ENCODE measurements at places on chromosomes 12 and 14. TPM values are rescaled to one million over a fixed set of nuclear protein-coding genes. Genes with fewer than 3 reads are reported as not detected.

- no peak for DNase-seq
These were observed 114.4 kb downstream of the PRICKLE1 start for GRCh38 chr12:42475106-42475505.

DNA sequence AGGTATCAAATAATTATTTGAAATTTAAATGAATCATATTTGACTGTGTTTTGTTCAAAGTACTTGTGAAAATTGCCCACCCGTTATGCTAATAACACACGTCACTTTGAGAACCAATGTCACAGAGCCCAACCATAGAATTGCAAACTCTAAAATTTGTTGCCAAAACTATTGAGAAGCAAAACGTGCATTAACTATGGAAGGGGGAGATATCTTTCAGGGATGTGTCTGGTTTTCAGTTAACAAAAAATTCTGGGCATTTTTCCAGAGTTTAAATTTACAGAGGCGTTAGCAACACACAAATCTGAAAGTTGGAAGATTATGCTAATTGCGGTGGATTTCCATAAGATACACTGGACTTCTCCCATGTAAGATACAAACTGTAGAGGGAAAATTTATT lies 371.8 kb upstream of the E2F7 start:
- no peak for DNase-seq

- DNase-seq, result no peak
These were observed 118.8 kb upstream of the DIO3 start for GRCh38 chr14:101442451-101442850.

Gene PTGES3
- 185 TPM for polyA plus RNA-seq

- peak; percentile 78 for DNase-seq
These were observed 49.6 kb downstream of the CMKLR1 start for GRCh38 chr12:108289350-108290161.

GRCh38 chr12:121748571-121749265 lies 36.2 kb downstream of the TMEM120B start:
- DNase-seq, result no peak

DNA sequence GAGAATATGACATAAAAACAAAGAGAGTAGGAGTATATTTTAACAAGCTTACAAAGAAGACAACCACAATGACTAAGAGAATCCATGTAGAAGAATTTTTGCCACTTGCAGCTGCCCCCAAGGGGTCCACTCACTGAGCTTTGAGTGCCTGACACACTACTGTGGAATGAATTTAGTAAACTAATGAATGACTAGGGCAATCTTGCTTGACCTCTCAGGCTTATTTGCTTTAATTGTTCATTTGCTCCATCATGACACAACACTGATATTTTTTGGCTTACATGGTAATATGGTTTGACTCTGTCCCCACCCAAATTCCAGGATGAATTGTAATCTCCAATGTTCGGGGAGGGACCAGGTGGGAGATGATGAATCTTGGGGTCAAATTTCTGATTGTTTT lies 249.1 kb upstream of the FAR2 start:
- DNase-seq, result no peak

DNA sequence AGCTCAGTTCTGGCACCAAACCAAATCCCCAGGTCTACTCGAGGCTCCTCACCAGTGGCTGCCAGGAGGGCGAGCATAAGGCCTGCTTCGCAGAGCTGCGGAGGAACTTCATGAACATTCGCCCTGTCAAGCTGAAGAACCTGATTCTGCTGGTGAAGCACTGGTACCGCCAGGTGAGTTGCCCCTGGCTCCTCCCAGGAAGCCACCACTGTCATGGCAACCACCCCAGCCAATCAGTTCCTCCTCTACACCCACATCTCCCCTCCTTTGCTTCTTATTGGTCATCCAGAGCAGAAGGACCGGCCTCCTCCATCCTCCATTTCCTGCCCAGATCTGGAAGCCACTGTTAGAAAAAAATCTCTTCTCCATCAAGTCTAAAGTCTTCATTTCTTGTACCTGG lies 17.2 kb upstream of the OAS2 start:
- DNase-seq, result no peak

DNA sequence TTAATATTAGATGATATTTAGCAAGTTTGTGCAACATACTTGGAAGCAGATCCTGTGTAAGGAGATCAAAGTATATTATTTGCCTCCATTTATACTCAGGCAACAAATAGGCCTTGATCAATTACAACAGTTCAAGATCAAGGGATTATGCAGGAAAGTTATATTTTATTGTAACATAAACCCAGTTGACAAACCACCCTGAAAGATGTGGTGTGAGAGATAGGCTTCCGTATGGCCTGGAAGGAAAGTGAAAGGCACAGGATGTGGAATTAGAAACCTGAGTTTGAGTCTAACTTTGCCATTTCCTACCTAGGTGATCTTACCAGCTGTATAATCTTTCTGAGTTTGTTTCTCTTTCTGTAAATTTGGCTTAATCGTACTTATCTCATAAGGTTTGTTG lies 284.1 kb downstream of the BMP4 start:
- DNase-seq, result no peak

Gene B3GNT4
- polyA plus RNA-seq, result 0.59 TPM

DNA sequence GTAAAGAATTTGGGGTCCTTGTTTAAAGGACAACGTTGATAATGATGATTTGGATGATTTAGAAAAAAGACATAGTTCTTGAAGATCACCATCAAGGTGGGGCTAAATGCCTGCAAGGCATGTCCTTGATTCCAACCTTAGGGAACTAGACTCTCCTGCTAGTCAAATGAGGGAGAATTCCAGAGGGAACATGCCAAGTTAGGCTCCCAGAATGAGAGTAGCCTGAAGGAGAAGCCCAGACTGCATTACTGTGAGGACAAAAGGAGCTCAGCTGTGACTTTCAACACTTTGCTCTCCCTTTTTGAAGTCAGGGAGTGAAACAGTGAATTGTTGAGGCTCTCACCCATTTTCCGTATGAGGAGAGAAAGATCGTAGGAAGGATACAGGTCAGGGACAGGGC lies 95.2 kb upstream of the TBX3 start:
- DNase-seq, result no peak

Gene ACSM4
- polyA plus RNA-seq, result not detected

Measured in hindlimb muscle (tissue), 1 donor.